Fibroblast of skin of right biceps (primary cell): ENCODE measurements at places on chromosomes 13 and 19.

DNA sequence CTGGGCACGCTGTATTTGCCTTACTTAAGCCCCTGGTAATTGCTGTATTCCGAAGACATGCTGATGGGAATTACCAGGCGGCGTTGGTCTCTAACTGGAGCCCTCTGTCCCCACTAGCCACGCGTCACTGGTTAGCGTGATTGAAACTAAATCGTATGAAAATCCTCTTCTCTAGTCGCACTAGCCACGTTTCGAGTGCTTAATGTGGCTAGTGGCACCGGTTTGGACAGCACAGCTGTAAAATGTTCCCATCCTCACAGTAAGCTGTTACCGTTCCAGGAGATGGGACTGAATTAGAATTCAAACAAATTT is 676 bp downstream of the BRCA2 start:
- DNase-seq: no peak

DNA sequence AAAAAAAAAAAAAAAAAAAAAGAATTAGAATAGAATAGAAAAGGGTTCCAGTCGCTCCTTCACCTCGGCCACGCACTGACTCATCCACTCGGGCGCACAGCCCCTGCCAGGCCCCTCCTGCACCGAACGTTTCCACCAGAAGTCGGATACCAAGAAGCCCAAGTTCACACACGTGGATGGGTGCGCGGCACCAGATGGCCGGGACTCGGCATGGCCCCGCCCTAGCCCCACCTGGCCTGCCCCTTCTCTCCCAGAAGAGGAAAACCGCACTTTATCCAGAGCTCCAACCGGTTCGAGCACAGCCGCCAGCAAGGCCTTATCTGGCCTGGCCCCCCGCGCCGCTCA is 5.9 kb downstream of the PRR36 start:
- DNase-seq: no peak

DNA sequence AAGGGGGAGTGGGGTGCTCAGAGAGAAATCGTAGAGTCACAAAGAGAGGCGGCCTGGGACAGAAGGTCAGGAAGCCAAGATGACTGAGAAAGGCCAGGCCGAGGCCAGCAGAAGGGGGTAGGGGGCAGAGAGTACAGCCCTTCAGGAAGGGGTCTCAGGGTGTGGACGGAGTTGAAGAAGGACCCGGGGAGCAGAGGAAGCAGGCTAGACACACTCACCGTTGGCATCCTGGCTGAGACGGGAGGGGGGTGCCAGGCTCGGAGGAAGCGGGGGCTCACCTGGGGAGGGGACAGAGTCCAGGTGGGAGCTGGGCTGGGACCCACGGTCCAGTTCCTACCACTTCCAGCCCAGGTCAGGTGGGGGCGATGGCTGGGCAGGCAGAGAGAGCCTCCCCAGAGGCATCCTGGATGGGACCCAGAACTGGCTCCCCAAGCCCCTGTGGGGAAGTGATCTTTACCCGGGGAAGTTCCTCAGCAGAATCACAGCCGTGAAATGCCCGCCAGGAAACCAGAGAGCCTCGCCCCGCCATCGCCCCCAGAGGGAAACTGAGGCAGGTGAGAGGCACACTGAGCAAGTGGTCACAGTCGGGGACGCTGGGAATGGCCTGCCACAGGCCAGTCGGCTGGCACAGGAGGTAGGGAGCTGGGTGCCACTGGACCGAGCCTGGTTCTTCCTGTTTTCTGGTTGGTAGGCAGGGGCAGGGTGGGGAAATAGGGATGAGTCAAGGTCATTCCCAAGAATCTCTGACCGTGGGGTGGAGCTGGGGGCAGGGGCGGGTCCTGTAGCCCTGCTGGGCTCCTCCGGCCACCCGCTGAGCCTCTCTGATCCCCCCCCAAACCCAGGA is 1.4 kb downstream of the MATK start:
- no peak for DNase-seq

DNA sequence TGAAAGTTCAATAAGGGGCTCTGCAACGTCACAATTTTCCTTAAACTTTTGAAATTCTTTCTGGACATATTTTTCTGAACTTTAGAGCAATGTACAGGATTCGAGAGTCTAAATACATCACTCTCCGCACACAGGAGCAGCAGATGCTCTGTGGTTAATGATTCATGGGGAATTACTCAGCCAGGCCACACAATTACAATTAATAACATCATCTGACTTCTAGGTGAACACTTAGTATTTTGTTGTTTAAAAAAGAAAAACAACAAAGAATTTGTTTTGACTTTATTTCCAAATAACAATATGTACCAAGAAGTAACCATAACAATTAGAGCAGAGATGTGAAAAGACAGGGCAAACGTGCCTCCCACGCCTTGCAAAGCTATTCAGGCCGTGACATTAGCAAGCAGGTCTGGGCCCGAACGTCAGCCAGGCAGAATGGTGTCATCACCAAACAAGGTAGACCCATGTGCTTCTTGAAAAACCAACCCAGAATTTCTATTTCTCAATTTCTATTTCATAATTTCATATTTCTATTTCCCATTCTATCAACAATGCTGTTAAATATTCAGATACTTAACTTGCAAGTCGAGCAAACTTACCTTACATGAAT is 236.3 kb downstream of the COL4A1 start:
- peak; percentile 81 for DNase-seq

GRCh38 chr19:50191216-50191615 is 12.2 kb upstream of the MYH14 start:
- no peak for DNase-seq

DNA sequence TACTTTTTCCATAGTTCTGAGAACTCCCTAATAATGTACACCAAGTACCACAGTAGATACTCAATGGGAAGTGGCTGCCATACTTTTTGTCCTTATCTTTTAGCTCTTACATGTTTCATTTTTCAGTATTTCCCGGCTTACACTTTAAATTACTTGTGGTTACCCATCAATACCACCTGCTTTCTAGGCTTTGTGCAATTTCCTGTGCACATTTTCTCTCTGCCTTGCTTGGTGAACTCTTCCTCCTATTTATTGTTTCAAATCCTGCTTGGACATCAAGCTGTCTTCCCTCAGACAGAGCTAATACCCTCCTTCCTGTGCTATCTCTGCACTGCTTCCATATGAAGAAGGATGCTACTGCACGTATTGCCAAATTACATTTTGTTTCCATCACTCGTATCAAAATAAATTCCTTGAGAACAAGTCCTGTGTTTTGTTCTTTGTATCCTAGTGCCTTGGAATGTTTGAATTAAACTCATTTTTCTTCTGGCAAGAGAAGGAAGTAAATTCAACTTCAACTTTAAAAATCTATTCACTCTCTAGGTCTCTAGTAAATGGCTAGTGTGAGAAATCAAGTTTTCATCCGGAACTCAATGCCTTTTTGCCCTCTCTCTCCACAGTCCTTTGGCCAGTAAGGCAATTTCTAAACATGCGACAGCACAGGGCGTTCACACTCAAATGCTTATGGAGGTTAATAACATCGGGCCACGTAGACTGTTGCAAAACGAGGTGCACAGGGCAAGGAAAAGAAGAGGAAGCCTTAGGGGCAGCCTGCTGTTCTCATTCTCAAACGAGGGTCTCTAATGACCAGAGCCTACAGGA is 5.6 kb downstream of the ZAR1L start:
- no peak for DNase-seq

GRCh38 chr13:33610438-33611120 is 207.4 kb upstream of the RFC3 start:
- DNase-seq: no peak

DNA sequence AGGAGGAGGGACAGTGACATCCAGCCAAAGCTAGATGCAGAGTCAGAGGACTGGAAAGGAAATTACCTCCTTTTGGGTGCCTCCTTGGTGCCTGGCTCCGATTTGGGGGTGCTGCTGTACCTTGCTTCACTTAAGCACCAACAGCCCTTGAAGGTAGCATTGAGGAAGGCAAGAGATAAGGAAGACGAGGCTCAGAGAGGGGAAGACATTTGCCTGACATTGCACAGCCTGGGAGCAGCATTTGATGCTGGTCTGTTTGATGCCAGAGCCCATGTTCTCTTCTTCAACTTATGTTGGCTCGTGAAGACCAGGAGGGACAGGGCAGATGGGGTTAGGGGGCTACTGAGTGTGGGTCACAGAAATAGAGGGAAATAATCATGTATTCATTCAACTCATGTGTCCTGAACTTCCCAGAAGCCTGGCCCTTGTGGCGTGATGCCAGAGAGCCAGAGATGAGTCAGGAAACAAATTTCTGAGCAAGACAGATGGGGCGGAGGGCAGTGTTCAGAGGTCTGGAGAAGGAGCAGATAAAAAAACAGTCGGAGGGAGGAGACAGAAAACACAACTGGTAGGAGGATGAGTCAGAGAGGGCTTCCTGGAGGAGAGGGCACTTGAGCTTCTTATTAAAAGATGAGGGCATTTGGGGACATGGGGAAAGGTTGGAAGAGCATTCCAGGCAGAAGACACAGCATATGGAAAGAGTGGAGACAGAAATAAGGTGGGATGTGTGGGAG is 3.0 kb upstream of the C19orf81 start:
- peak; percentile 74 for DNase-seq

GRCh38 chr19:34651747-34652146 is 25.2 kb downstream of the SCGB2B2 start:
- no peak for DNase-seq

DNA sequence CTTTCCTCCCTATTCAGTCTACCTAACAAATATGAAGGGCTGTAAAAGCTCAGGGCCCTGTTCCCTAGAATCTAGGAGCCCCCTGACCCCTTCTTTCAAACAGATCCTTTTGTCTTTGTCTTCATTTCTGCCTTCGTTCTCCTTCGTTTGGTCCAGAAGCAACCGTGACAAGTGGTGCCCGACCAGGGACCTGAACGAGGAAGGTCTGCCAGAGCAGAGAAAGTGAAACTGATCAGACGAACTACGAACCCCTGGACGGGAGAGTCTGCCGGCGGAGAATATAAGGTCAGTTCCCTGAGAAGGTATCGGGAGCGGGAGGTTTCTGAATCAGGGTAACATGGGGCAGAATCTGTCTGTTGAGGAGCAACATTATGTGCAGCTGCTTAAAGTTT is 751 bp downstream of the ERVK3-1 start:
- no peak for DNase-seq

GRCh38 chr19:50537769-50538230 is 24.1 kb upstream of the ASPDH start:
- peak; percentile 69 for DNase-seq
